Iris pigment epithelial cell (primary cell): ENCODE measurements at places on chromosomes 4 and X.

DNA sequence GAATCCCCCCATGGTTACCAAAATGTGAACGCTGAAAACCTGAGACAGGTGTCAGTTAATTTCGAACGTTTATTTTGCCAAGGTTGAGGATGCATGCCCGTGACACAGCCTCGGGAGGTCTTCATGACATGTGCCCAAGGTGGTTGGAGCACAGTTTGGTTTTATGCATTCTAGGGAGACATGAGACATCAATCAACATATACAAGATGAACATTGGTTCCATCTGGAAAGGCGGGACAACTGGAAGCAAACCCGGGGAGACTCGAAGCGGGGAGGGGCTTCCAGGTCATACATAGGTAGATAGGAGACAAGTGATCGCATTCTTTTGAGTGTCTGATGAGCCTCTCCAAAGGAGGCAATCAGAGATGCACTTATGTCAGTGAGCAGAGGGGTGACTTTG is 11.0 kb upstream of the SH3BP2 start:
- no peak for DNase-seq

GRCh38 chrX:104568304-104568915 is 2.4 kb downstream of the IL1RAPL2 start:
- no peak for DNase-seq

- DNase-seq = no peak
Observed at GRCh38 chr4:67152976-67153375, 392.3 kb downstream of the CENPC start.

DNA sequence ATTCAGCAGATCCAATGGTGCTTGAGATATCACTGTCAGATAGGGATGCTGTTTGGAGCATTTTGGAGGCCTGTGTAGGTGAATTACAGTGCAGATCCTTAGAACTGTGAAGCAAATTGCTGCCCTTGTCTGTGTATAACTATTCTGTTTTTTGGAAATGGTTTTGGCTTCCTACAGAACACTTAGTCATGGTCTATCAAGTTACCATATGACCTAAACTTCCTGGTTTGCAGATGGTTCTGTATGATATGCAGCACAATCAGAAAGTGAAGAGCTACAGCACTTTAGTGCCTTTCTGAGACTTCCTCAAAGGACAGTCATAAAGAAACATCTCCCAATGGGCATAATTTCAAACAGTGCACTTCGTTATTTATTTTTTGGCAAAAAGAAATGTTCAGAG is 688.6 kb downstream of the SH3BGRL start:
- DNase-seq = no peak

GRCh38 chr4:66223068-66223703 is 552.9 kb upstream of the EPHA5 start:
- no peak for DNase-seq

- DNase-seq = no peak
Observed at GRCh38 chr4:127214016-127214415, 418.7 kb upstream of the INTU start.

GRCh38 chr4:8690216-8691150 is 97.9 kb downstream of the CPZ start:
- no peak for DNase-seq

DNA sequence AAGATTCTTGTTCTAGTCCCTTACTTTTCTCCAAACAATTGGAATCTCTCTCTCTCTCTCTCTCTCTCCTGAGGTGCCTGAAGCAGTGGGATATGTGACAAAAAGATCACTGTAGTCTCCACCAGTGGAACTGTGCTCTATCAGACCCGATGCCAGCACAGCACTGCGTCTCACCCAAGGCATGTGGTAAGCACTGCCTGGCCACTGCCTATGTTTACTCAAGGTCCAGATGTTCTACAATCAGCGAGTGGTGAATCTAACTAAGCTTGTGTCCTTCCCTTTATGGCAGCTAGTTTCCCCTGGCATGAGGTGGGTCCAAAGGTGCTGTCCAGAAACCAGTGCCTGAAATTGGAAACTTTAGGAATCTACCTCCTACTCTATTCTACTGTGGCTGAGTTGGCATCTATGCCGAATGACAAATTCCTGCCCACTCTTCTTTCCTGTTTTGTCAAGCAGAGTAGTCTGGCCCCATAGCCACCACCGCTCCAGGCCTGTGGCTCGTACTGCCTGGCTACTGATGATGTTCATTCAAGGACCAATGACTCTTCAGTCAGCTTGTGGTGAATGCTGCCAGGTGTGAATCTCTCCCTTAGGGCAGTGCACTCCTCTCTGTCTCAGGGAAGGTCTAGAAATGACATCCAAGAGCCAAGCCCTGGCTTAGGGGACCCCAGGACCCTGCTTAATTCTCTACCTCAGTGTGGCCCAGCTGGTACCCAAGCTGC is 416.5 kb downstream of the TEX13C start:
- DNase-seq = no peak

DNA sequence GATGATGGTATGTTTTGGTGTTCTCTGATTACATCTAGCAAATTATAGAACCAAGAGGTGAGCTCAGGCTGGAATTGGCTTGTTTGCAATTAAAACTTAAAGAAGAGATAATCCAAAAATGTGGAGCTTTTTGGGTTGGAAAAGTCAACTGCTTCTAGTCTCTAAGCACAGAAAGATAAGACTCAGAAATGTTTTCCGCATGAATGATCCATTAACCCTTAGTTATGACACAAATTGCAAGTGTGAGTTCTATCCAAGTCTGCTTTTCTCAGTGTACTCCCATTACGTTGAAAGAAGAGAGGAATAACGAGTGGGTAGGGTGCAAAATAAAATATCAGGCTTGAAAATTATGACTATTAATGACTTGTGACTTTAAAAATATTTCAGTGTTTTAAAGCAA is 38.5 kb downstream of the HPGD start:
- DNase-seq = no peak

GRCh38 chr4:90025248-90025647 is 101.9 kb upstream of the CCSER1 start:
- DNase-seq = peak; percentile 15

DNA sequence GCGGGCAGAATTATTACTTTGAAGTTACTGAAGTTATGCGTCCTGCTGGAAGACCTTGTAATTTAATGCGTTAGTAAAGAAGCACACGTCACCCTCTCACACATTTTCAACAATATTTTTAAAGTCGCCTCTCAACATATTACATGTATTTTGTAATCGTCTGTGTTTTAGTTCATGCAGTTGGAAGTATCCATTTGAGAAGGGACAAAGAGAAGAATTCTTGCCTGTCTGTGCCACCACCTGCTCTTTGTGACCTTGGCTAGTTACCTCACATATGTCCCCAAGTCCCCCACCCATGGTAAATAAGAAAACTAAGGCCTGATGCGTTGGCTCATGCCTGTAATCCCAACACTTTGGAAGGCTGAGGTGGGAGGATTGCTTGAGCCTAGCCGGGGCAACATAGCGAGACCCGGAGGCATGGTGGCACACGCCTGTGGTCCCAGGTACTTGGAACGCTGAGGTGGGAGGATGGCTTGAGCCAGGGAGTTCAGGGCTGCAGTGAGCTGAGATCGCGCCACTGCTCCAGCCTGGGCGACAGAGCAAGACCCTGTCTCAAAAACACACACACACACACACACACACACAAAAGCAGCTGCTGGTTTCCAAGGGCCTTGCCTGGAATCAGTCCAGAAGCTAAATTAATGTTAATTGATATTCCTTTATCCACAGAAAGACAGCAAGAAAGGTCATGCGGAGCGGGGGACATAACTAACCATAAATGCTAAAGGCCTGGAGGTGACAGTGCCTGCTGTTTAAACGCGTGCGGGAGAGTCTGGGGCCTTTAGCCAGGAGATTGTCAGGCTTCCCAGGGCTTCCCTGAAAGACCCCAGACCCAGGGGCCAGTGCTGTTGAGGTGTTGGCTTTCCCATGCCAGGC is 811 bp downstream of the TMEM187 start:
- peak; percentile 36 for DNase-seq

DNA sequence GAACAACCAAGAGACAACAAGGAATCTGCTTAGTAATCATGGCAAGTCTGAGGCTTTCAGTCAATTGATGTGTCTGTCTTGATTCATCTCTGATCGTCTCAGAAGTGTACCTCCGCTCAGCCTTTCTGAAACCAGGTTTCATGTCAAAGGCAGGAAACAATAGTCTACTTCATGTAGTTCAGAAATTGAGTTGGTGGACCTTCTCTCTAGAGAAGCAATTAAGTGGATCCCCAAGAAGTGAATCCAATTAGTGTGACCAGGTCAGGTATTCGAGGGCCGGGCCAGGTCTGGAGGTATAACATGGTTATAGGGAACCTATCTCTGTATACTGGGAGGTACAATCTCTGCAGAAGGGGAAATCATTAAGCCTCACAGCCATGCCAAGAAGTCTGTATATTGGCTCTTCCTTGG is 32.0 kb downstream of the DAPP1 start:
- DNase-seq = no peak

DNA sequence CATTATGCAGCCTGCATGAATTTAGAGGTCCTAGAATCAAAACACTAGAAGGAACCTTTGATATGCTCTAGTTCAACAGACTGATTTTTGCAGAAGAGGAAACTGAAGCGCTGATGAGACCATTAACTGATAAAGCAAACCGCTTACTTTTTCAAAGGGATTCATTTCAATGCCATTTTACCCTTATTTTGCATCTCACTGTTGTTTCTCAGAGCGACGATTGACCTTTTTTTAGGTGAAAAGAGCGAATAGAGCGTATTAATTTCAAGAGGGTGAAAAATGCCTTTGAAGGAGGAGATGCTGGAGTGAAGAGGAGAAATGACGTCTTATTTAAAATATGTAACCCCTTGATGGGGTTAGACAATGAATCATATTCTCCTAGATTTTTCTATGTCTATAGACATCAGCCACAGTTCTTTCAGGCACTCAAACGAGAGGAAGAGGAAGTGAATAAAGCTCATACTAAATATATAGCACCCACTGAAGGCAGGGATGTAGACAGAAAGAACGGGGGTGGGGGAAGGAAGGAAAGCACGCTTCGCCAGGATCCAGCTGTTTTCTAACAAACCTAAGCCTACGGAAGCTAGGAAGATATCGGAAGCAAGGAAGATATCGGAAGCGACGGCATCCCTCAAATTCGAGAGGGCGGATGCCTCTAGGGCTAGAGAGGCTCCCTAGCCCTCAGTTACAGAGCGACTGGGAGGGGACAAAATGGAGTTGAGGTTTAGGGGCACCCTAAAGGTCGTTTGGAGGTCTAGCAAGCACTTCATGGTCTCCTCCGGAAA is 848 bp downstream of the ACSL4 start:
- peak; percentile 62 for DNase-seq

DNA sequence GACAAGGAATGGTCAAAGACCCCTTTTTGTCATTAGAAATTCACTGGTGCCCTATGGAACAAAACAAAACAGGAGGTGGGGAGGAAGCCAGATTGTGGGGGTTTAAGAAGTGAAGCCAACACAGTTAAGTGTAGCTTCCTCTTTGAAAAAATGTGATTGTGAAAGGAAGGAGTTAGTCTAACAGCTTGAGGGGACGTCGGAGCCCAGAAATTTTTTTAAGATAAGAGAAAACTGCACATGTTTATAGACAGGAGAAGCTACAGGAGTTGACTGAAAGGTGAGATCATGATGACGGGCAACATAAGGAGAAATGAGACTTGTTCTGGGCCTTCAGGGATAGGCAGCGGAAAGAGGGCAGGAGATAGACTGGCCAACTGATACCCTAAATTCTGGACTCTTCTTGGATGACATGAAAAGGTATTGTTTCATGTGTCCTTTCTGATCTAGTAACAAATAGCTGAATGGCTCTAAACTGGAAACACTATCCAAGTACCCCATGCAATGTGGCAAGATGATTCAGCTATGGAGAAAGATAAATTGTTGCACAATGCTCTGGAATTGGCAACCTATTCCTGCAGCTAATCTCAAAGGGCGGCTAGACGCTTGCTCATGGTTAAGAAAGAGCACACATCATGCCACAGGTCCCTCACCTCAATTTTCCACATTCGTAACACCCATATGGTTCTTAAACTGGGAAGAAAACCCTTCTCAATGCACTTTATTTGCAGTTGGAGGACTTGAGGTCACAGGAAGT is 3.7 kb upstream of the HDAC8 start:
- DNase-seq = peak; percentile 86

- DNase-seq = no peak
Observed at GRCh38 chr4:54908763-54909162, 216.6 kb downstream of the KDR start.

DNA sequence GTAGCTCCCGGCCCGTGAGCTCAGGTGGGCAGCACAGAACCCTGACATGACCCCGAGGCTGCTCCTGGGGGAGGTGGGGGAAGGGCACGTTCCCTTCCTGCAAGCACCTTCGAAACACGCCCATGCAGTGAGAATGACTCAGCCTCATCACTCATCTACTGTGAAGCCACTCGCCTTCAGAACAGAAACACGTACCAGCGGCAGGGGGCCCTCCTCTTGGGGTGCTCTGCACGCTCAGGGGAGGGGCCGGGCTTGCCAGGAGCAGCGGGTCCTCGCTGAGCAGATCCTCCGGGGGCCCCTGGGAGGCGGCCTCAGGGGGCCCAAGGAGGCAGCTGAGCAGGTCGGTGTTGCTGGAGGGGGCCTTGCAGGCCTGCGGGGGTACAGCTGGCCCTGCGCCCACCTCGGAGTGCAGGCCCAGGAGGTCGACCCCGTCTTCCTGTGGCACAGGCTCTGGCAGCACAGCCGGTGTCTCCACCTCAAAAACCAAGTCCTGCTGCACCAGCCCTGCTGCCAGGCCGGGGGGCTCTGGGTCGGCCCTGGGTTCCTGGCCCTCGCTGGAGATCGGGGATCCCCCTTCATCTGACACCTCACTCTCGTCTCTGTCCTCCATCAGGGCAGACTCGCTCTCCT is 40.9 kb upstream of the CPLX1 start:
- peak; percentile 48 for DNase-seq

DNA sequence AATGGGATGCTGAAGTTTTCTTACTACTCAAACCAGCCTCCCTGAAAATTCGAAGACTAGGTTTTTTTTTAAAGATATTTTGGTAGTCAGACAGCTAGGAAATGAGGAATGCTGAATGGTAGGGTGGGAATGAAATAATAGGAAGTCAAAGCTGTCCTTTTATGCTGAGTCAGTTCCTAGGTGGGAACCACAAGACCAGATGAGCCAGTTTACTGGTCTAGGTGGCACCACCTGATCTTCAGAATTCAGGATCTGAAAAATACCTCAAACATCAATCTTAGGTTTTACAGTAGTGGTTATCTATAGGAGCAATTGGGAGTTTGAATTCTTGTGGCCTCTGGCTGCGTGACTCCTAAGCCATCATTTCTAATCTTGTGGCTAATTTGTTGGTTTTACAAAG is 183.1 kb upstream of the GALNT7 start:
- DNase-seq = no peak

GRCh38 chrX:15881381-15881897 is 26.8 kb upstream of the AP1S2 start:
- DNase-seq = no peak

- no peak for DNase-seq
Observed at GRCh38 chrX:68723491-68724155, 76.2 kb downstream of the STARD8 start.
